ENCODE measurements at places on chromosomes 7 and 10.

DNA sequence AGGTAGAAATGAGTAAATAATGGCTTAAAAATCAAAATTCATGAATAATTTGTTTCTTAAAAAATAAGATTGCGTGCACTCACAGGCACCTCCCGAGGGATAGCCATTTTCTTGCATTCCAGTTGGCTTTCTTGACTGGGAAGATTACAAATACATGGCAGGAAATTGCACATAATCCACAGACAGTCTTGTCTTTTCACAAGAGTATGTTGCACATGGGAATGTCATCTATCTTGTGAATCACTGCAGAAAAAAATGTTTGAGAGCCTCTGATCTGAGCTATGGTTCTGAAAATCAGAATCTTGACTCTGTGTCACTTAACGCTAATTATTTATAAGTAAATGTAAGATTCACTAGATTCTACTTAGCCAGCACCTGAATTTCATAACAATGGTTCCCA lies 74.1 kb upstream of the PRKG1 start:
- no peak for DNase-seq

DNA sequence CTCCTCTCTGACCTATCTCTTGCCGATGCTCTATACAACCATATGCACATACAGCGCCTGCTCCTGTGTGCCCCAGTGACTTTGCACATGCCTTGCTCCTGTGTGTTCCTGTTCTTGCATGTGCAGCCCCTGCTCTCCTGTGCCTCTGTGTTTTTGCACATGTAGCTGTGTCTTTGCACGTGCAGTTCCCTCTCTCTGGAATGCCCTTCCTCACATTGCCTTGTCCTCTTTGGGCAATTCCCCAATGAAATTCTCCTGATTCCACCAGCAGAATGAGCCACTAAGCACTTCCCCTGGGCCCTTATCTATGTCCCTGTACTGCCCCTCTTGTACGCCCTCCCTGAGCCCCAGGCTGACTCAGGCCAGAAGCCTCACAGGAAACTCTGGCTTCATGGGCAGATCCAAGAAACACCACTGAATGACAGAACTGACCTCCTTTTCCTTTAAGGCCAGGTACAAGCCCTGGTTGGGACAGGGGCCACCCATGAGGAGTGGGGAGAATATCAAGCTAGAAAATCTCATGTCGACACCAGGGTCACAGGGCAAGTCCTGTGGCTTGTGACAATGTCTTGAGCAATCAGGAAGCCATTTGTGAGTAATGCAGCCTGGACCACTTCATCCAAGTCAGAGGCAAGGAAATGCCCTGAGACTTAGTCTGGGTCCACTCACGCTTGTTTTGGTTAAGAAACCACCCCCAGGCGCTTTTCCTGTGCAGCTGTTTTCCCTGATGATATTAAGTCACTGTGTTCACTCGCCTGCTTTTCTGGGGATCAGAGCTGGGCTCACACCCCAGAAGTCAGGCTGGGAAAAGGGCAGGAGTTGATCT lies 1.9 kb upstream of the ARHGAP22 start:
- DNase-seq: no peak

- no peak for DNase-seq
Measured at GRCh38 chr7:147811923-147812322, 778.6 kb upstream of the C7orf33 start.

DNA sequence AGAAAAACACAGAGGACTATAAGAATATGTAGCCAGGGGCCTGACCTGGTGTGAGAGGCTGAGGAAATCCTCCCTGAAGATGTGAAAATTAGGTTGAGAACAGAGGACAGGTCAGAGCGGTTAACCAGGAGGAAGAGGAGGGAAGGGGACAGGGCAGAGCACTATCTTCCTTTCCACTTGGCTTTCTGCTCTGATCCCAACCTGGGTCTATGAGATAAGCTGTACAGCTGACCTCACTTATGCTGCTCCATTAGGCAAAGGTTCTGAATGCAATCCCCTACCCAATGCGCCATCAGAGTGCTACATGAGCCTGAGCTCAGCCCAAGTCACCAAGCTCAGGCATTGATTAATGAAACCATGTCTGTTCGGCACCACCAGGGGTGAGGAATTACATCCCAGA lies 10.5 kb downstream of the LIPA start:
- DNase-seq: no peak

DNA sequence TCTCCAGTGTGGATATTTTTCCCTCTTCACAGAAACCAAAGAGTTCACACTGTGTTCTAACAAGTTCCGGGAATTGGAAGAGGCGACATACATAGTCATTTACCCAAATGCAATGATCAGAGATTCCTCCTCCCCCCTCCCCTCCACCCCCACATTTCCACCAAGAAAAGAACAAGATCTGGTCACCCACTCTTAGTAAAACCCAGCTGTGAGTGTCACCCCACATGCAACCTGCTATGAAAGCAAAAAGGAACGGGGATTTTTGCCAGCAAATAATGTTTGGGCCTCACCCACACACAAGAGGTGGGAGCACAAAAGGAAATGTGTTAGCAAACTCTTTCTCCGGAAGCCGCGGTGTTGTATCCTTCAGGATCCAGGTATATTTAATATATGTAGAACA lies 745.0 kb upstream of the AUTS2 start:
- no peak for DNase-seq

DNA sequence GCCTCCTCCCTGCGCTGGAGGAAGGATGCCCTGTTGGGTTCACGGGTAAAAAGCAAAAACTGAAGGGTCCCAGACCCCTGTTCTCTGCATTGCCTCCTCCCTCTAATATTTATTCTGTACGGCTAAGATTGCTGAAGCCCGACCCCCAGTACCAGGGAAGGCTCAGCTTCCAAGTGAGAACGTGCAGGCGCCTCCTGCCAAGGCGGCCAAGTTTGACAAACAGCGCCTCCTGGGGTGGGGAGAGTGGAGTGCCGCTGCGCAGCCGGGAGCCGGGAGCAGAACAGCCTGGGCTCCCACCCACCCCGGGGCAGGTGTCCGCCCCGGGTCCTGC lies 4.7 kb upstream of the EBF3 start:
- peak; percentile 94 for DNase-seq

- DNase-seq: no peak
Measured at GRCh38 chr7:45129906-45130305, 18.4 kb upstream of the TBRG4 start.

- DNase-seq: peak; percentile 59
Measured at GRCh38 chr7:155998328-155998691, 186.0 kb upstream of the SHH start.

- no peak for DNase-seq
Measured at GRCh38 chr7:55898287-55898686, 11.0 kb downstream of the ZNF713 start.

DNA sequence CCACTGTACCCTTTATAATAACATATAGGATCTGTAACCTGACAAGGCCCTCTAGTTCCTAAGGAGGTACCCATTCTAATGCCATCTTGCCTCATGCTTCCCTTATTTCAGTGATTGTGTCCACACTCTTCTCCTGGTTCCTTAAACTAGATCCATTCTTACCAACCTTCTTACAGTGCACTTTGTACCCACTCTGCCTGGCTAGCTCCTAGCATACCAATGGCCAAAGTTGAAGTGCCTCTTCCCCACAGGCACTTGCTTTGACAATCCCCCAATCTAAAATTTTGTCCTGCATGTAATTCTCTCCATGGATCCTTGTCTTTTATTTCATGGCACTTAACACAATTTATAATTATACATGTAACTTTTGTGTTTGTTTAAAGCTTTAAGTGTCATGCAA lies 40.9 kb downstream of the CCDC71L start:
- DNase-seq: no peak

- DNase-seq: no peak
Measured at GRCh38 chr7:94174375-94174774, 170.2 kb upstream of the BET1 start.

- no peak for DNase-seq
Measured at GRCh38 chr7:1170741-1171501, 10.9 kb upstream of the ZFAND2A start.

GRCh38 chr10:132945894-132946255 lies 3.5 kb upstream of the CFAP46 start:
- DNase-seq: no peak

GRCh38 chr7:133300811-133301210 lies 47.9 kb downstream of the EXOC4 start:
- no peak for DNase-seq

GRCh38 chr7:101248276-101248675 lies 3.4 kb upstream of the FIS1 start:
- peak; percentile 43 for DNase-seq

DNA sequence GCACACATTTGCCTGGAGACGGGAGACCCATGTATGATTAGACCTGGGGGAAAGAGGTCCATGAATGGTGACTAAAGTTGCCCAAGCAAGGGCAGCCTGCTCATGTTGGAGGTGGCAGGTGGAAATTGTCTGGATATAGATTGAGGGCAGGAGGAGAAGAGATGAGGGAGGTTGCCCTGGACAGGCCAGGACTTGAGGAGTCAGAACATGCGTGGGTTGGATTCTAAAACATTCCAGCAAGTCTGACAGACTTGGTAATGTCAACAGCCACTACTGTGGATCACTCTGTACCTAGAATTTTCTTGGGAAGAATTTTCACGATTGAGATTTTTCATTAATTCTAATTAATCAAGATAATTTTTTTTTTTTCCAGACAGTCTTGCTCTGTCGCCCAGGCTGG lies 19.1 kb upstream of the SVOPL start:
- DNase-seq: no peak

GRCh38 chr10:1655367-1655766 lies 82.0 kb downstream of the ADARB2 start:
- no peak for DNase-seq

DNA sequence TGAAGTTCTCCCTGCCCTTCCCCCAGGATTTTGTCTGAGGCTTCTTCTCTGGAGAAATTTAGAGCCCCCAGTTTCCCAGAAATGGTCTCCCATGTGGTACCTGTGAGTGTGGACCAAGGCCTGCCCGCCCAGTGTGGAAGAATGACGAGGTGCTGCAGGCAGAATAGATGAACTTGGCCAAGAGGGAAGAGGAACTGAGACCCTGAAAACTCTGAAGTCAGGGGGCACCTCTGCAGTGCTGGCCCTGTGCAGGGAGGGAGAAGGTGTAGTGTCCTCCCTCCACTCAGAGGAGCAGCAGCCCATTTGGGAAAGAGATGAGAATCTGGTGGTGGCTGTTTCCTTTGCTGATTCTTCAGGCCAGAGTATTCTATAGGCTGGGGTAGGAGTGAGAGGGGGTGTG lies 115.2 kb upstream of the PCGF5 start:
- no peak for DNase-seq

DNA sequence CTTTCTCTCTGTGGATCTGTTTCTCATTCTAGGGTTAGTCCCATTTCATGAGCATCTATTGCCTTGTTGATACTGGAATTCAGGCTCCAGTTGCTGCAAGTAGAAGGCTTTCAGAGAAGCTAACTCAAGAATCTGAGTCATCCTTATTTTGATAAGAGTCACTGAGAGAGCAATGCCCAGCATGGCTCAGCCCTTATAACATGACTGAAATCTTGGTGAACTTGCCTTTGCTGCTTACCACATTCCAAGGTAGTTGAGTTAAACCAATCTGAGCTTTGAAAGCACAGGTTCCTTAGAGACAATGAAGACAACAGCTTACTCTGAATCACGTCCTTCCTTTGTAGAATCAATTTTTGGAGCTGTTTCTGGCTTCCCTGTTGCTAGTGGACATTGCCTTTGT lies 53.6 kb upstream of the CHCHD3 start:
- no peak for DNase-seq

DNA sequence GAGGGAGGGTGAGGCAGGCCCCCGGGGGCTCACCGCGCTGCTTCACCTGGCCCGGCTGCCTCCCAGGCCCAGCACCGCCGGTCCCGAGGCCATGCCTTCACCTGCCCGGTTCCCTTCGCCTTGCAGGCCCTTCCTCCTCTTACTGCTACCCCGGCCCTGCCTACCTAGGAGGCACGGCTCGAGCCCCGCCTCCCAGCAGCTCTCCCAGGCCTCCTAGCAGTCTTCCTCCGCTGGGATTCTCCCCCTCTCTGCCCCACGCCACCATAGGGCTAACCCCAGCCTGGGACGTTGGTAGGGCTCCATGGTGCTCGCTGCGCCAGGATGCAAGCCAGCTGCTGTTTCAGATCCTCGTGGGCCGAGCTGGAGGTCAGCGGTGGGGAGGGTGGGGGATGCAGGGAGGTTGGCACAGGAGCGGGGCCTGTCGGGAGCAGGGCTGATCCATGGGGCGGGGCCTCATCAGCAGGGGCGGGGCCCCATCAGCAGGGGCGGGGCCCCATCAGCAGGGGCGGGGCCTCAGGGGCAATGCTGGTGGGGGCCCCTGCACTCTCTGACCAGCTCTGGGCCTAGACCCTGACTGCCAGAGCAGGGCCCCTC lies 63.3 kb downstream of the RASGEF1A start:
- DNase-seq: peak; percentile 95

DNA sequence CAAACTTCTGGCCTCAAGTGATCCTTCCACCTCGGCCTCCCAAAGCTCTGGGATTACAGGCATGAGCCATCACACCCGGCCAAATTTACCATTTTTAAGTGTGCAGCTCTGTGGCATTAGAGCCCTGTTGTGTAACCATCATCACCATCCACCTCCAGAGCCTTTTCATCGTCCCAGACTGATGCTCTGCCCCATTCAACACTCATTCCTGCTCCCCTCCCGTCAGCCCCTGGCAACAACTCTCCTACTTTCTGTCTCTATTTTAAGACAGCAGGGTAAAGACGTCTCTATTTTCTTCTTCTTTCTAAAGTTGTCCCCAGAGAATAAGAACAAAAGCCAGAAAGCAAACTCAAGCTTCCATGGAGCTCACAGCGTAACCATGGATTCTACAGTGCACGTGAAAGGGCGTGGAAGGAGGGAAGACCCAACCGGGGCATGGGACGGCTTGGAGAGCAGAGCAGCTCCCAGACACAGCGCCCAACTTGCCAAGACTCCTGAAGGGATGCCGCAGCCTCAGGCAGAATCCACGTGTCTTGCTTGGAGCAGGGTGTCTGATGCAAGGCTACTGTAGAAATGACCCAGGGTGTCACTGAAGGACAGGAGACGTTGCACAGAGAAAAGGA lies 42.7 kb upstream of the PITRM1 start:
- DNase-seq: no peak

DNA sequence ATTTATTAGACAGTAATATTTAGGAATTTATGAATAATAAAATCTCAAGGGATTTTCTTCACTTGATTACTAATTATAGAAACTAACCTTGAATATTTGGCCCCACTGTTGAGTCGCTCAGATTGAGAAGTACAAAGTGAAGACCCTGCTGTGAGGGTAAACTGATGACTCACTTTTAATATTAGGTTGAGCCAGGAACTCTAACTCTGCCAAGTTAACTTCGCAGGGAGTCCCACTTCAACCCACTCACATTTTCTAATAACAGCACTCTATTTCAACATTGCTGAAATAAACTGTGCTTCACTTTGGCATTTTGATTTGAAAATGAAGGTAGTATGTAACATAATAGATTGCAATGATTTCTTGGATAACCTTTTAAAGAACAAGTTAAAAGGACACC lies 200.7 kb downstream of the POLR1F start:
- no peak for DNase-seq

- no peak for DNase-seq
Measured at GRCh38 chr10:85902051-85902450, 464.5 kb downstream of the GRID1 start.

- DNase-seq: no peak
Measured at GRCh38 chr10:13054844-13055243, 45.1 kb upstream of the OPTN start.
